Inflammatory macrophage treated with lipopolysaccharide for 4 hours (primary cell): ENCODE measurements at places on chromosomes 5 and 9.
A peak's percentile ranks its signal among the peaks of the same experiment; 100 is the strongest.

DNA sequence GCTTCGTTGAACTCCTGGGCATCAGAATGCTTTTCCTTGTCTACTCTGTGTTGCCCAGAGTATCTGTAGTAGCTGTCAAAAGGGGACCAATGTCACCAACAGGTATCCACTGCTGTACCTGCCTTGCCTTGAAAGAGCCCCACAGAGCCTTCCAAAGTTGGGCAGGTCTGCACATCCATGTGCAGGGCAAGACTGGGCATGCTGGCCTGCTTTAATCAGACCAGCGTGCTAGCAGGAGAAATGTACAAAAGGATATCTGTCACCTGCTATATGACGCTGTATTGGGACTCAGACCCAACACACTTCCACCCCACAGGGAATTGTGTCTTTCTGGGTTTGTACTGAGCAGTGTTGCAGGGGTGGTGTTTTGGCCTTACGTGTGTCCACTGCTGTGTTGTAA, 11.9 kb downstream of the DELE1 start:
- DNase-seq: no peak

DNA sequence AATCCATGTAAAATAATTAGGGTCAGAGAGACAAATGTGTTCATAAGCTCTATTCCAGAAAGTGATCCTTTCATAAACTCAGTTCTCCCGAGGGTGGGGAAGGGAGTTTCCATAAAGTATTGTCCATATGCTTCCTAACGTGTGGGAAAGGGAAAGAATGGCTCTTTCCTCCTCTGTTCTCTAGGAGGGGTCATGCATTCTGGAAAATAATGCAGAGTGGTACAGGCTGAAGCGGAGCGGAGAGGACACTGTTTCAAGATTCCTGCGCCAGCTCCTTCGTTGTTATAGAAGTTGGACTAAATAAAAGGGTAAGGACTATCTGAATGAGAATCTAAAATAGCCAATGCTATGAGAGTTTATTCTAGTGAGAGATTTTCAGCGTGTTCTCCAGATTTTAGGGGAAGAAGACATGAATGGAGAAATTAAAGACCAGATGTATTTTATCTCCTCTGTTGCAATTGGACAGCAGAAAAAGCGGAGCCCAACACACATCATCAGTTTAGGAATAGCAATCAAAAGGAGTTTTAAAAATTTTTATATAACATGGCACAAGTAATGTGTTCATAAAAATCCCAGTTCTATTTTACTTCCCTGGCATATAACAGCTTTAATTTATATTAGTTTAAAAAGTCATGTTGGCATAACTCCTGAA, 166.9 kb upstream of the MPDZ start:
- no peak for DNase-seq

DNA sequence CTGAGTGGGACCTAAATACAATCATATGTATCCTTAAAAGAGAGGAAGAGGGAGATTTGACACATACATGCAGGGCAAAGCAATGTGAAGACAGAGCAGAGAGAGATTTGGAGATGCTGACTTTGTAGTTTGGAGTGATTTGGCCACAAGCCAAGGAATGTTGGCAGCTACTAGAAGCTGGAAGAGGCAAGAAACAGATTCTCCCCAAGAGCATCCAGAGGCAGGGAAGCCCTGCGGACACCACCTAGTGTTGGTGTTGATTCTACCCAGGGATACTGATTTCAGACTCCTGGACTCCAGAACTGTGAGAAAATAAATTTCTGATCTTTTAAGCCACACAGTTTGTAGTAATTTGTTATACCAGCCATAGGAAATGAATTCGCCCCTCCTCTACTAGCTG, 64.9 kb upstream of the OSMR start:
- no peak for DNase-seq

DNA sequence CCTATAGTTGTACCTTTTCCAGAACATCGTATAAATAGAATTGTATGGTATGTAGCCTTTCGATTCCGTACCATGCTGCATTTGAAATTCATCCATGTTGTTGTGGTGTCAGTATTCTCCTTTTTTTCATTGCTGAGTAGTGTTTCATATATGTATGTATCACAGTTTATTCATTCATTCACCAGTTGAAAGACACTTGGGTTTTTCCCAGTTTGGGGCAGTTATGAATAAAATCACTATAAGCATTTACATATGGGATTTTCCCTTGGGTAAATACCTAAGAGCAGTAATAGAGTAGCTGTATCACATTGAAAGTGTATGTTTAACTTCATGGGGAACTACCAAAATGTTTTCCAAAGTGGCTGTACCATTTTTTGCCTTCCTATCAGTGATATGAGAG, 16.1 kb upstream of the FKTN start:
- DNase-seq: peak; percentile 73

DNA sequence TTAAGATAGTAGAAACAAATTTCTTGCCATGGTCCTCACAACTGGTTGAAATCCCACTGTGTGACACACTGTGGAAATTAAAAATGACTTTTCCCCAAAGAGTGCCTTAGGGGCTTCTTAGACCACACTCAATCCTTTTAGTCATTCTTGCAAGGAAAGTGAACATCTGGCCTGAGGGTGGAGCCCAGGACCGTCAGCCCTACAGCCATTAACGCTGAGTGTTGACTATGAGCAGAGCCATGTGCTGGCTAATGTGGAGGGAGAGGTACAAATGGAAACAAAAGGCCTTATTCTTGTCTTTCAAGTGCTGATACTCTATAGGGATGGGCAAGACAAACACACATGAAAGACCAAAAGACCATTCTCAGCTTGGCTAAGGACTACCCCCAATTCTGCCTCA, 456.5 kb downstream of the ZSWIM6 start:
- no peak for DNase-seq

DNA sequence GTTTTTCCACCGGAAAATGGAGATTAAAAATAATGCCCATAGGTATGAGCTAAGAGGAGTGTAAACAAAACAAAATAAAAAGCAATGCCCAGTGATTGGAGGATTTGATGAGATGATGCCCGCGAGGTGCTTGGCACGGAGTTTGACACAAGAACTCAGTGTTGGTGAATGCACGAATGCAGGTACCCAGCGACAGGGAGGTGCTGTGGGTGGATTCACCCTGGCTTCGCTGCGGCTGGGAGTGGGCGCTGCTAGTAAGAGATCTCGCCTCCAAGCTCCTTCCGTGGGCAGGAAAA, 526 bp upstream of the STXBP1 start:
- no peak for DNase-seq

GRCh38 chr5:139707445-139708003, 59.4 kb downstream of the CXXC5 start:
- DNase-seq: no peak

DNA sequence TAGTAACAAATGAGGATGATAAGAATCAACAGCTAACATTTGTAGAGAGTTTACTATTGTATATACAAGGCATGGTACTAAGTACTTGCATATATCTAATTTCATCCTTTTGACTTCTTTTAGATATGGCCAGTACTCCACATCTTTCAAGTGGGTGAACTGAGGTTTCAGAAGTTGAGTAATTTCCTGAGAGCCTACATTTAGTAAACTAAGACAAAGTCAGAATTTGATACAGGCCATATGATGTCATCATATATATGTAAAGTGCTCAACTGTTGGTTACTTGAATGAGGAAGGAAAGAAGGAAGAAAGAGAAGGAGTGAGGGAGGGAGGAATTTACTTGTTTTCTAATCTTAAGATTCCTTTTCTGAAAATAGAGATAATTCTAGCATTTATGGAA, 52.8 kb downstream of the GRIA1 start:
- DNase-seq: no peak

- no peak for DNase-seq
Observed at GRCh38 chr9:127923771-127924170, 6.8 kb downstream of the PIP5KL1 start.

DNA sequence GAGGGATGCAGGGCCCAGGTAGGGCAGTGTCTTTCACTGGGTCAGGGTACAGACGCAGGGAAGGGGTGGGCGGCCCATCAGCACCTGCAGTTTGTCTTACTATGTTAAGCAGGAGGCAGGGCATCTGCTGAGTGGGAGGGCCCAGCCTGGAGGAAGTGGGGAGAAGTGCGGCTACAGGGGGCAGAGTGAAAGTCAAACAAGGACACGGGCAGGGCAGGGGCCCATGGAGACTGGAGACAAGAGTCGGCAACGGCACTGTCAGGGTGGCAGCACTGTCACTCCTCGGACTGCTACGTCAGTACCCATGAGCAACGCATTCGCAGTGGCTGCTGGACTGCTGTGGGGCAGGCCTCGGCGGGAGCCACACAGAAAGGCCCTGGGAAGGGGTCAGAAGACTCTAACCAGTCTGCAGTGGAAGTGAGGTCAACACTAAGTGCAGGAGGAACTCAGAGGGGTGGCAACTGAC, 19.7 kb downstream of the CAMSAP1 start:
- DNase-seq: peak; percentile 76

GRCh38 chr9:133683586-133684120, 47.5 kb downstream of the DBH start:
- DNase-seq: no peak

GRCh38 chr9:127104581-127105311, 17.7 kb downstream of the ANGPTL2 start:
- no peak for DNase-seq

DNA sequence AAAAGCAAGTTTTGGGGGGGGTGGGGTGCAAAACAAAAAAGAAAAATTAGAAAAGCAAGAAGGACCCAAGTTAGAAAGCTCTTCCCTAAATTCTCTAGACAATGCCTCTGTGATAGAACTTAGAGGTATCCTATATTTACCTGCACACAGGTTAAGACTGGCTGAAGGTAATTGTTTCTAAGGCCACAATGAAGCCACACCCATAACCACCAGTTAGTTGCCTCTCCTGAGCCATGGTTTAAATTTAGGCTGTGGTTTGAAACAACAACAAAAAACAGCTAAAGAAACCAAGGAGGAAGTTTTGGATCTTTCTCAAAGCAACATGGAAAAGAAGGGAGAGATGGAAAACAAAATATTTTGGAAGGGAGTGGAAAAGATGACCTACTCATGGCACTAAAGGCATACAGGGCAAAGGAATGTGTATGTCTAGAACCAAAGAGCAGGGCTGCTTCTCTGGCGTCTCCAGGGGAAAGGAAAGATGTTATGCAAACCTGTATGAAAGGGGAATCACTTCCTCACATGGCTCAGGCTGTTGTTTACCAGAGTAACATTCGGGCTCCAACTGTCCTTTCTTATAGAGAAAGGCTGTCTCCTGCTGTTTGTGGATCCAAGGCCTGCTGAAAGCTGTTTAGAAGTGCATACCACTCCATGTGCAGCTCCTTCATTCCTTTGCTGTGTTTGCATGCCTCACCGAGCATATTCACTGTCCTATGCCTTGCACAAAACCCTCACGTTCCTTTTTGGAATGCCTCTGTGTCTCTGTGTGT, 408.9 kb upstream of the MPDZ start:
- no peak for DNase-seq

DNA sequence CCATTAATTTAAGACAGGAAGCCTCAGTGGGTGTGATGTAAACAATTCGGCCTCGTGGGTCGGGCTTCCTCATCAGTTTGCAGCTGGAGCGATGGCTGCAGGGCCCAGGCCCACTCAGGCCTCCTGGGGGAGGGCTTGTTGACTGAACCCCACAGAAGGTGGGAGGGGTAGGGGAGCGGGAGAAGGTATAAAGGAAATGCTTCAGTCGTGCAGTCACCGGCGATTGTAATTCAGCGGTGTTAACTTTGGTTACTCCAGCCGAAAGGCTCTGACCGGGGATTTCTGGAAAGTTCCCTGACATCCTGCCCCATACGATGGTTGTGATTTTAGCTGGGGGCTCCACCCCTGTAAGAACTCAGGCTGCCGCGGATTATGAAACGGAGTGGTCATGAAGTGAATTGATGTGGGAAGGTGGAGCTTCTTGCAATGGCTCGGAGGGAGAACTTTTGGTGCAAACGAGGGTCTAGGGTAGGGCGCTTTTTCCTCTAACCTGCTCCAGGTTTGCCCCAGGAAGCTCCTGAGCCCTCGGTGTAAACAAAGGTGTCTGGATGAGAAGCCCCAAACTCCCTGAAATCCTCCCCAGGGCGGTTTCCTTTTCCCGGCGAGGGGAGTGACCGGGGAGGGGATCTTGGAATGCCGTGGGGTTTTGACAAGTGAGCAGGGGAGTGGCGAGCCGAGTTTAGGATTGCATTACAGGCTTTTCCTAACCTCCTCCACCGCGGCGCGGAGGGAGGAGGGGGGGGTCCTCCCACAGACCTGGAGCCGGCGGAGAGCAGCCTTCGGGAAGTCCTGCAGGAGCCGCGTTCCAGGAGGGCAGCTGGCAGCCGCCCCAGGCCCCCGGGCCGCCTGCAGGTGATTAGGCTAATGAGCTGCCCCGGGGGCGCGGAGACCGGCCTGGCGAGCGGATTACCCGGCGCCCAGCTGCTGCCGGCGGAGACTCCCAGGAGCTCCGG, 215.5 kb downstream of the PDZD2 start:
- DNase-seq: peak; percentile 8

DNA sequence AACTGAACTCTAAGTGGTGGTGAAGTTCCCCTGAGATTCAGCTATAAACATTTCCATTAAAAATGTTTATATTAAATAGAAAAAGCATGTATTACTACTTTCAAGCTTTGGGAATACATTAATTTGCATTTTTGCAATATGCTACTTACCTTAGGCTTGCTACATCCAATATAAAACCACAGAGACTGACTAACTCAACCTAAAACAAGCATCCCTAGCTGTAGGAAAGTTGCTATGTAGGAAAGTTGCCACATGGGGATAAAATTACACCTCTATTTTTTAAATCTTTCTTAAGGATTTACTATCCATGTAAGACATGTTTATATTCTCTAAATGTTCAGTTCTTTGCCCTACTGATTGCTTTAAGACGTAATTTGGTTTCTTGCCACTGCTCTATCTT, 12.8 kb downstream of the SCAMP1 start:
- no peak for DNase-seq

GRCh38 chr9:24351258-24351657, 194.4 kb downstream of the IZUMO3 start:
- no peak for DNase-seq

- no peak for DNase-seq
Observed at GRCh38 chr9:108205276-108205675, 650.5 kb downstream of the ACTL7B start.

- no peak for DNase-seq
Observed at GRCh38 chr5:1445689-1446601, 705 bp upstream of the SLC6A3 start.

DNA sequence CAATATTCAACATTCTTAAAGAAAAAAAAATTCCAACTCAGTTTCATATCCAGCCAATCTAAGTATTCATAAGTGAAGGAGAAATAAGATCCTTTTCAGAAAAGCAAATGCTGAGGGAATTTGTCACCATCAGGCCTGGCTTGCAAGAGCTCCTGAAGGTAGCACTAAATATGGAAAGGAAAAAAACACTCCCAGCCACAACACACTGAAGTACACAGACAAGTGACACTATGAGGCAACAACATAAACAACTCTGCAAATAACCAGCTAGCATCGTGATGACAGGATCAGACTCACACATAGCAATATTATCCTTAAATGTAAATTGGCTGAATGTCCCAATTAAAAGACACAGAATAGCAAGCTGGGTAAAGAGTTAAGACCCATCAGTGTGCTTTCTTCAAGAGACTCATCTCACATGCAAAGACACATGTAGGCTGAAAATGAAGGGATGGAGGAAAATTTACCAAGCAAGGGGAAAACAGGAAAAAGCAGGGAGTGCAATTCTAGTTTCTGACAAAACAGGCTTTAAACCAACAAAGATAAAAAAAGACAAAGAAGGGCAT, 33.1 kb downstream of the ANKRD33B start:
- DNase-seq: no peak
